ENCODE measurements at places on chromosomes 3 and 15. TPM values are rescaled to one million over a fixed set of nuclear protein-coding genes. Genes with fewer than 3 reads are reported as not detected.

The RTP1 gene
- total RNA-seq: not detected

The CYP1A1 gene
- 3.6 TPM for total RNA-seq

The ROBO2 gene
- total RNA-seq: 13.2 TPM

The WDR93 gene
- total RNA-seq: 1.7 TPM

The KLHL6 gene
- total RNA-seq: 4.3 TPM
